ENCODE measurements at places on chromosomes 5 and 9.

DNA sequence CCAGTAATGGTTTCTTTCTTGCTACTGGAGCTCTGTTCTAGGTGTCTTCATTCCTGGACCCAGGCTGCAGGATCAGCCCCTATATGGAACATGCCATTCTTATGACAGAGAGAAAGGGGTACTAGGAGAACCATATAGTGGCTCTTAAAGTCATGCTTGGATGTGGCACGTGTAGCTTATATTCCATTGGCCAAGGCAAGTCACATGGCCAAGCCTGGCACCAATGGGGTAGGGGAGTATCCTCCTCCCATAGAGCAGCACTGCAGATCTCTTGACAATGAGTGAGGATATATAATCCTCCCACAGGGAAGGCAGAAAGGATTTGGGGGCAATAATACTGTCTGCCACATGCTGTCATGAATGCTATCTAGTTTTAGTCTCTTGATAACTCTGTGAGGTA lies 193.3 kb downstream of the PALM2AKAP2 start:
- no peak for DNase-seq

- peak; percentile 20 for DNase-seq
These were observed 72.7 kb downstream of the DPYSL3 start for GRCh38 chr5:147437161-147437596.

GRCh38 chr9:120910643-120911042 lies 16.0 kb downstream of the TRAF1 start:
- no peak for DNase-seq

DNA sequence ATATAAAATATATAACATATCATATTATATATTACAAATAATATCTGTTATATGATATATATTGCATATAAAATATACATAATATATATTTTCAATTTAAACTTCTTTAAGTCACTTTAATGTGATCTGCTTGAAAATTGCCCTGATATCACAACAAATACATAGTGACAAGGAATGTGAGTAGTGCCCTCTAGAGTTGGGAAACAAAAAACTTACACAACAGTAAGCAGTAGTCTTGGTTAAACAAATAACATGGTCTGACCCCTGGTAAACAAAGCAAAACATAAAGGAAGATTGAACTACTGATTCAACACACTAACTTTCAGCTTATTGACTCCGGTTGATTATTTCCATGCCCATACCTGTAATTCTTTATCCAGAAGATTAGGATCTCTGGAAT lies 188.3 kb upstream of the NMUR2 start:
- no peak for DNase-seq

DNA sequence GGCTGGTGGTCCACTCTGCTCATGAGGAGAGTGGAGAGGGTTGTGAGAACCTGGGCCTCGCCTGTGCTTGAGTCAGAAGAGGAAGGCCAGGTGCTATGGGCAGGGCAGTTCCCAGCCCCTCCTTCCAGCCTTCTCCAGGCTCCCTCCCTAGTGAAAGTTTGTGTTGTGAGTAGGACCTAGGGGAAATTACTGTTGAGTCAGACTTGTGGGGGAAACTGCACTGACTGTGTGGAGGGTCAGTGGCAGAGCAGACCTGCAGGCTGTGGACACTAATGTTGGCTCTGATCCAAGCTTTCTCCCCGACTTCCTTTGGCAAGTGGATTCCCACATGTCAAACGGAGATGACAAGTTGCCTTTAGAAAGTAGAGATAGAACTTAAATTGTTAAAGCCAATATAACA lies 102.6 kb downstream of the ARHGAP26 start:
- peak; percentile 80 for DNase-seq

- DNase-seq, result no peak
These were observed 33.6 kb downstream of the TLR4 start for GRCh38 chr9:117737721-117738226.

GRCh38 chr9:126498331-126498730 lies 115.4 kb upstream of the LMX1B start:
- no peak for DNase-seq

- DNase-seq, result no peak
These were observed 5.8 kb upstream of the ST6GALNAC6 start for GRCh38 chr9:127905004-127905728.

DNA sequence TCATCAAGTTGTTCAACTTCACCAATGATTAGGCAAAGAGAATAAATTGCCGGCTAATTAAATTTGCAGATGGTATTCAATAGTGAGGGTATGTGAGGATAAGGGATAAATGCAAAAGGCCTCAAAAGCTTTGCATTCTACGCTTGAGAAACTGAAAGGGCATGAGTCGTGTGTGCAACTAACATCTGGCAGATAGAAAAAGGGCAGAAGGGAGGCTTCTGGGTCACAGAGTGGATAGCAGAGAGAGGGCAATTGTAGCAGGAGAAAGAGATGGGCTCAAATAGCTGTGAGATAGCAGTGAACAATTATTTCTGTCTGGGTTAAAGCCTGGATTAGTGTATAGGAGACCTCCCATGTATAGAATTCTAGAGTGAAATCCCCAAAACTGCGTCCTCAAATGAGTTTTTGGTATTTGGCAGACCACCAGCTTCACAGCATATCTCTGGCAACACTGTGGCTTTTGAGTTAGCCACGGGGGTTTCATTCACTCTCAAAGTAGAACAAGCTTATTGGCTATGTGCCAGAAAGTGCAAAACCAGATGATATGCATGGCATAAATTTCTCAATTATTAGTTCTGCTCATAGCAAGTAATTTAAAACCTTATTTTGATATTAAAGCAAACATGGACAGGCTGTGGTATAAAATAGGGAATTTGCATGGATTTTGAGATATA lies 586.3 kb downstream of the BRINP1 start:
- DNase-seq, result no peak

- DNase-seq, result peak; percentile 87
These were observed 143.0 kb downstream of the SMARCA2 start for GRCh38 chr9:2158111-2158610.

GRCh38 chr9:22105005-22105722 lies 96.1 kb upstream of the CDKN2B start:
- no peak for DNase-seq

DNA sequence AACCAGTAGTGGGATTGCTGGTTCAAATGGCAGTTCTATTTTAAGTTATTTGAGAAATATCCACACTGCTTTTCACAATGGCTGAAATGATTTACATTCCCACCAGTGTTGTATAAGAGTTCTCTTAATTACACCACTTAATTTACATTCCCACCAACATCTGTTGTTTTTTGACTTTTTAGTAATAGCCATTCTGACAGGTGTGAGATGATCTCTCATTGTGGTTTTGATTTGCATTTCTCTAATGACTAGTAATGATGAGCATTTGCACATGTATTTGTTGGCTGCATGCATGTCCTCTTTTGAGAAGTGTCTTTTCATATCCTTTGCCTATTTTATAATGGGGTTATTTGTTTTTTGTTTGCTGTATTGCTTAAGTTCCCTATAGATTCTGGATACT lies 688.3 kb downstream of the PRR16 start:
- no peak for DNase-seq

DNA sequence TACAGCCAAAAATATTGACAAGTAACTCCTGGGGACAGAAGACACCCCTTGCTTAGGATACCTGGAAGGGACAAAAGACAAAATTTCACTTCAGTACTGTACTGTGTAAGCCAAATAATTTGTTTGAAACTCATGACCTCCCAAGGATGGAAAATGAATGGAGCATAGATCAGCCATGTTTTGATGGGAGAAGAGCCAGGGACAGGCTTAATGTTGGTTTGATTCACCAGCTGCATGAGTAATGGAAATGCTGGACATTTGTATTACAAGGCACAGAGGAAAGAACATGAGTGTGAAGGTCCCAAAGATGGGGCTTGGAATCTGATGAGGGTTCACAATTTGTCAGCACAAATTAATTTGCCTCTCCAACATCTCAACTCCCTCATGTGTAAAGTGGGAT lies 122.8 kb downstream of the ENC1 start:
- DNase-seq, result peak; percentile 90

- no peak for DNase-seq
These were observed 34.6 kb upstream of the F2RL2 start for GRCh38 chr5:76657683-76658311.

GRCh38 chr9:132582276-132582785 lies at the start of gene BARHL1:
Gene BARHL1, plus strand, starts transcription at chr9:132582606. Its CDS starts 192 bp downstream, at chr9:132582798.
- DNase-seq, result no peak

DNA sequence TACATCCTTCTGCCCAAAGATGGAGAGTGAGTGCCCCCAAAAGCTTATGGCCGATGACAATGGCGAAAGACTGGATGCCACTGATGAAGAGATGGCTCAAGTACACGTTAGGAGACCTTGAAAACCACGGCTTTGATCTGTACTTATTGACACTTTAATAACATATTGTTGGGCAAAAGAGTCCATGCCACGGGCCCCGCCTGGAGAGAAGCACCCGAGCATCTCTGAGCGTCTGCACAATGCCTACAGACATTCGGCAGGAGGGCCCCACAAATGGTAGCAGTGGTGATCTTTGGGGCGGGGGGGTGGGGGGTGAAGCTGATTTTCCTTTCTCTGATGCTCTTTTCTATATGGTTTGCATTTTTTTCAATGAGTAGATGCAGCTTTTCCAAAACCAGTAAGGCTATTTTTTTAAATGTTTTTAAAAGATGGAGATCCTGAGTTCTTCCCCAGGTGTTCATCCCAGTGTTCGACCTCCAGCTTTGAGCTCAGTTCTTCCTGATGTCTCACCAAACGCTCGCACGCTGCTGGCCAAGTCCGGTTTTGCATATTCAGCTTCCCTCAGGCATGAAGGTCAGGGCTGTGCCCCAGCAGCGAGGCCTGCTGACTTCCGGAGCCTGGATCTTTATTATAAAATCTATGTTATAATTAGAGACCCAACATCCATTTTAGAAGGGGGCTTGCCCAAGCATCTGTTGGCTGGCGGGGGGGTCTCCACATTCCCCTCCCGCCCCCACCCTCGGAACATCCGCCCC lies 34.3 kb upstream of the BARHL1 start:
- DNase-seq, result no peak

GRCh38 chr5:58394339-58394738 lies 65.5 kb downstream of the PLK2 start:
- no peak for DNase-seq

DNA sequence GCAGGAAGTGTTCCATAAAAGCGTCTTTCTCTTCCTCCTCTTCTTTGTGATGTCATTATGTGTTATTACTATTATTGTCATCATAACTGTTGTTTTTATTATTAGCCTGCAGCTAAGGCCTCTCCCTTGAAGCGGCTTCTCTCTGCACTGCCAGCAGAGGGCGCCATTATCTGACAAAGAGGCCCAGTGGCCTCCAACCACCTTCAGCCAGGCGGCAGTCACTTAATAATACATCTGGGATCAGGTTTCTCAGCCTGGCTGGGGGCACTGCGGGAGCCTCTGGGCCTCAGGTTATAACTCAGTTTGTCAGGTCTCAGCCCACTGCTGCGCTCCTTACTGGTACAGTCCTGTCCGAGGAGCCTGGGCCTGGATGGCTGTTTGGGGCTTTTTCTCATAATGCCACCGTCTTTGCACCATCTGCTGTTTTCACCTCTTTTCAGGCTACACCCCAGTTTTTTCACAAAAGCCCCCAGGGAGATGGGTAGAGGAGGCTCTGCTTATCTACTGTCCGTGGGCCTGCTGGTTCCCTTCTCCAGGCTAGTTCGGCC lies 281.9 kb downstream of the NSG2 start:
- peak; percentile 75 for DNase-seq

- DNase-seq, result no peak
These were observed 3.3 kb downstream of the ENTPD2 start for GRCh38 chr9:137050570-137050969.

DNA sequence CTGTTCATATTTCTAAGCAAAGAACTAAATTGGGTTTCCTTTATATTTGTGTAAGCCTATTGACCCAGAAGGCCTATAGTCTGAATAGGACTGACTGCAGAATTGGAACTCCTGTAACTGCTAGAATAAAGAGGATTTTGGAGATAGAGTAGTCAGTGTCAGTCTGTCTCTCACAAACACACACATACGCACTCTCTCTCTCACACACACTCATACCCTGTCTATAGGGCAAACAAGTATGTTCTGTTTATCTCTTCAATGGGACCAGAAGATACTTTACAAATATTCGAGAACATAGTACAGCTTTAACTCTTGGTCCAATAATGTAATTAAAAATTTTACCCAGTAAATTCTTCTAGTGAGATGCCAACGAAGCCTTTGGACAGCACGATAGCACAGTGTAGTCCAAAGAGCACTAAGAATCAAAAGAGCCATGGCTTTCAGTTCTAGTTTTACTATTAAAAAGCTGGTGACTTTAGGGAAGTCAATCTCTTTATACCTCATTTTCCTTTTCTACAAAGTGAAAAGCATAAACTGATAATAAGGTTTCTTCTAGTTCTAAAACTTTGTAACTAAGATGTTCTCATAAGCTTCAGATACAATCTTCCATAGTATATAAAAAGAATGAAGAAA lies 19.3 kb downstream of the ABHD17B start:
- DNase-seq, result no peak

DNA sequence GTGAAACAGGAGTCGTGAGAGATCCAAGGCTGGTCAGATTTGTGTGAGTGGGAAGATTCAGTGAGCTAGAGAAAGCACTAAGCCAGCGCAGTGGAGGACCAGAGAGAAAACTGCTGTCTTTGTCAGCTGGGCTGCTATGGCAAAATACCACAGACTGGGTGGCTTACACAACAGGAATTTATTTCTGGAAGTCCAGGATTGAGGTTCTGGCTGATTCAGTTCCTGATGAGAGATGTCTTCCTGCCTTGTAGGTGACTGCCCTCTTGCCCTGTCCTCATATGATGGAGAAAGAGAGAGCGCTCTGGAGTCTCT lies 24.2 kb upstream of the ANKRD33B start:
- DNase-seq, result peak; percentile 31

DNA sequence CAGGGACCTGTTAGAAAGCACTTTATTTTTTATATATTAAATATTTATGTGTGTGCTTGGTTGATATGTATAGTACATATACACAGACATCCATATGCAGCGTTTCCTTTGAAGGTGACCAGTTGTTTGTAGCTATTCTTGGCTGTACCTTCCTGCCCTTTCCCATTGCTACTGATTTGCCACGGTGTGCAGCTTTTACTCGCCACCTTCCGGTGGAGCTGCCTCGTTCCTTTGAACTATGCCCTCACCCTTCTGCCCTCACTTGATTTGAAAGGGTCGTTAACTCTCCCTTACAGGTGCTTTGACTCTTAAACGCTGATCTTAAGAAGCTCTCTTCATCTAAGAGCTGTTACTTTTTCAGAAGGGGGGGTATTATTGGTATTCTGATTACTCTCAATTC lies 20.5 kb downstream of the RGMB start:
- DNase-seq, result no peak

DNA sequence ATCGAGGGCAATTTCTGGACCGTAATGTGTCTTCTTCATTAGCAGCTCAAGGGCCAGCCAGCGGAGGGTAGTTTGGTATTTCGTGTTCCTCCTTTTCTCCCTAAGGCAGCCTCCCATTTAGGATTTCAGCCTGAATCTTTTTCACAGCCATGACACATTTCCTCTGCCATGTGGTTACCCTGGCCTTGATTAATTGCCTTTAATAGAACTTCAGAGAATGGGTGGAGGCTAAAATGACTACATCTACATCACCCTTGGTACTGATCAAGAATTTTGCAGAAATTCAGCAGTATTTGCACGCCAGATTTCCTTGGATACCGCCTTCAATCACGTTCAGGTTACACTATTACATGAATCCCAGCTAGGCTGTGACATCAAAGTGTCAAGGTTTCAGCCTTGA lies 58.0 kb downstream of the ADAMTS16 start:
- no peak for DNase-seq

- no peak for DNase-seq
These were observed 85.5 kb upstream of the PITX1 start for GRCh38 chr5:135119481-135119880.
